ENCODE measurements at places on chromosomes 4 and X.

- no peak for DNase-seq
Measured at GRCh38 chr4:155855897-155856296, 10.2 kb downstream of the ASIC5 start.

GRCh38 chr4:7660176-7661039, 225.7 kb upstream of the PSAPL1 start:
- no peak for DNase-seq

DNA sequence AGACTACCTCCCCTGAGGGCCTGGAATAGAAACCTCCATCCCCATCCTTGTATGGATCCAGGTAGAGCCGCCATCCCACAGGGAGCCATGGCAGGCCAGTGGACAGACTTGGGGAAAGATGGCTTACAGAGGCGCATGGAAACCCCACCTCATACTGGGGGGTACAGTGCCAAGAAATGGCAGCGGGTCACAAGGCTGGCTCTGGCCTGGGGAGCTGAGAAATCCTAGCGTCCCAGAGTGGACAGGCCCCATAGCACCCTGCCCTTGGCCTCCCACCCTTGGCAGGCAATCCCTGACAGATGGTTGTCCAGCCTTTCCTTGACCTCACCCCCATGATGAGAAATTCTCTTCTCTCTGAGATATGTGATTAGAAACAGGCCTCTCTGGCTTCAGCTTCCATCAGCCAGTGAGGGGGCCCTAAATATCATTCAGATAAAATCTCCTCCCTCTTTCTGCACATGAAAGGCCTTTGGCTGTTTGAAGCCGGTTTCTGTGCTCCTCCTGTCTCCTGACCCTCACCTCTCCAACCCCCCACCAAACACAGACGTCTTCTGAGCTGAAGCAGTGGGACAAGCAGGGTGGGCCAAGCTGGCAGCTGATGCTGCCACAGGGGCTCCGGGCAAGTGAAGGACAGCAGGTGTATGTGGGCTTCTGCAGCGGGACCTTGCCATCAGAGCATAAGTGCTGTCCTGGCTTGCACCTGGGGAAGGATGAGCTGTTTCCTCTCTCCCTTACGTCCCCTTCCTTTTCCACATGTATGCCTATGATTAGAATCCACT, 204.4 kb upstream of the MAMLD1 start:
- DNase-seq = no peak

DNA sequence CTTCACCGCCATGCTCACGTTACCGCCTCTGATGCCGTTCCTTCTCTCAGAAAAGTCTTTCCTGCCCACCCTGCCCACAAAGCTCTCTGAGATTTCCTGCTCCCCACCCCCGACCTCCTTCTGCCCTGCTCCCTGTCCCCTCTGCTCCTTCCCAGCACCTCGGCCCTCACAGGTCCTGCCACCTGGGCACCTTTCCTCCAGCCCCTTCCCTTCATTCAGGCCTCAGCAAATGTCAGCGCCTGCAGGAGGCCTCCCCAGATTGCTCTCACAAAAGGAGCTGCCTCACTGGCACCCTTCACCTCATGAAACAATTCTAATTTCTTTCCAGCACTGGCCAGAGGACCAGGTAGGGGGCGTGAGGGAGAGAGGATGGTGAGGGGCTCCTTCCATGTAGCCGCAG, 33.6 kb upstream of the MXD4 start:
- no peak for DNase-seq

DNA sequence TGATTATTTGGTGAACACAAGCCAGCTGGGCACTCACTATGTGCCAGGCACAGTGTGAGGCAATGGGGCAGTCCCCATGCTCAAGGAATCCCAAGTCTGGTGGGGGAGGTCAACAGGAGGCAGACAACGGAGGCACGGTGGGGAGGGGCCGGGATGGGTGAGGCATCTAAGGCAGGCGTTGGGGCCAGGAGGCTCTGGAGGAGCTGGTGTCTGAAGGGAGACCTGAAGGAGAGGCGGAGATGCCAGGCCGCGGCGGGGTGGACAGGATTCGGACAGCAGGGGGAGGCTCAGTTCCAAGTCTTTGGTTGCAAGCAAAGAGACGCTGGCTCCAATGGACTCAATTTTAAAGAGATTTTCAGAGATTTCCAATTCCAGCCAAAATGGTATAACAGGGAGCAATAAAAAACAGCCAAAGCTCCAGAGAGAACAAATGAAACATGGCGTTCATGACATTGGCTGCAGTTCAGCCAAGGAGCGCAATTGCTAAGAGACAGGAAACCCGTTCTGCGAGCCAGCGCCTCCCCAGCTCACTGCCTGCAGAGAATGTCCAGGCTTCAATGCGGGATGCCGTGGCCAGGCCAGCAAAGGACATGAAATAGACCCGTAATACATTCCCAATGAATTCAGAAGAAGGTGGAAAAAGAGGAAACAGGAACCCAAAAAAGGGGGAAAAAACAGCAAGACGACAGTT, 105.2 kb upstream of the LRPAP1 start:
- no peak for DNase-seq

DNA sequence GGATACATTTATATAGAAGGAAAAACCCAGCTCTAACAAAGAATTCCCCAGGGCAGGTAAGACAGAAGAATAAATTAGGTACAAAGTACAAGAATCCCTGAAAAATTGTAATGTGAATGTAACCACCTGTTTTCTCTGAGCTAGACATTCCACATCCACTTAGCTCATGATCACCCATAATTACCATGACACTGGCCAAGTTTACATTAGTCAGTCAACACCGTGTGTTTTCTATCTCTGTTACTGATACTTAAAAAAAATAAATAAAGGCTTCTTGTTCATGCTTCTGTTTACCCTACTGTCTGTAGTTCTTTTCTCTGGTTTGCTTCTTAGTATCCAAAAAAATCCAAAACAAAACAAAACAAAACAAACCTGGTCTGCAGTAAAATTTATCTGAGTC, 66.0 kb downstream of the CBLL2 start:
- DNase-seq = no peak

GRCh38 chr4:67723949-67724348, 23.0 kb upstream of the UBA6 start:
- no peak for DNase-seq

GRCh38 chrX:100829730-100830129, 9.5 kb downstream of the CSTF2 start:
- no peak for DNase-seq
